Fibroblast of villous mesenchyme (primary cell): ENCODE measurements at places on chromosomes 12 and 14. TPM values are rescaled to one million over a fixed set of nuclear protein-coding genes. Genes with fewer than 3 reads are reported as not detected.

Gene HHIPL1
- 3.9 TPM in 2 replicates for total RNA-seq

Gene KRT4
- not detected in 2 replicates for total RNA-seq

DNA sequence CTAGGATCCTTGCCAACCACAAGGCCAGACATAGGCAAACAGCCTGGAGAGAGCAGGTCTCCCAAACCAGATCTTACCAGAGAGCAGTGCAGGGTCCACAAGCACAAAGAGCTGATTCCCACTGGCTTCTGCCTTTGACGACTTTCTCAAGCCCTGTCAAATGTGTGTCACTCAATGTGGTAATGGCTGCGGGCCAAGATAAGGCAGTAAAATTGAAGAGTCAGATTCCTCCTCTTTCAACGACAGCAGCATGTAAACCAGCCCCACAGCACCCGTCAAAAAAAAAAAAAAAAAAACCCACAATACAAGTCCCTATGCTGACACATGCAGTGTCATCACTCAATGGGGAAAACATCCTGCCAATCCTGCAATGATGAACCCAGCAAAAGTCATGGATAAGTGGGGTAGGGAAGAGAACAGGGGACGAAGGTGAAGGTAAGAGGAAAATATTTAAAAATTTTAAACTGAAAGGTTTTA, at the start of gene STON2:
TSS of gene STON2 (minus strand) at position 123 of the 477 bp plus-strand sequence. CDS start 1,942 bp downstream, outside the sequence.
- DNase-seq: peak; percentile 5

GRCh38 chr14:65444230-65444629, 31.7 kb downstream of the FUT8 start:
- no peak for DNase-seq

DNA sequence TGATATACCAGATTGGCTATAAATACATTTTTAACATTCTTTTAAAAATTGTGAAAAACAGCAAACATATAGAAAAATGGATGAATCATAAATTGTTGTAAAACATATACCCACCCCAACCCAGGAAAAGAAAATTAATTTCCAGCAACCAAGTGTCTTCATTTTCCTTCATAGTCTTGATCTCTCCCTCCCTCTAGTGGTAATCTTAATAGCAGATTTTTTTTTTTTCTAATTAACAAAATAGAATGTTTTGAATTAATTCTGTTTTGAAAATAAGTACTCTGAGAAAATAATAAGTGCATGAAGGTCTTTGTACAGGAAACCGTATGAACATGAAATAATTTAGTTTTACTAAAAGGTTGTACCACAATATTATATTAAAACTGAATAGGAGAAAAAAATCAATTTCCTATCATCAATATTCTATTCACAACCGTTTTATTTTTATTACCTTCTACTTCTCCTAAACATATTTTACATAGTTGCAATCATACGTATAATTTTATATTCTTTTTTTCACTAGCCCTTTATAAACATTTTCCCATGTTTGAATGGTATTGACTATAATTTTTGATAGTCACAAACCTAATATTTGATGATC, 7.0 kb downstream of the ETNK1 start:
- peak; percentile 32 for DNase-seq

GRCh38 chr12:68611094-68611805, 551 bp downstream of the RAP1B start:
- peak; percentile 74 for DNase-seq

GRCh38 chr14:55303125-55303499, 31.9 kb downstream of the FBXO34 start:
- DNase-seq: no peak

GRCh38 chr14:102994689-102995088, 62.7 kb downstream of the CDC42BPB start:
- no peak for DNase-seq

GRCh38 chr14:103273745-103274615, 60.1 kb upstream of the EIF5 start:
- no peak for DNase-seq

DNA sequence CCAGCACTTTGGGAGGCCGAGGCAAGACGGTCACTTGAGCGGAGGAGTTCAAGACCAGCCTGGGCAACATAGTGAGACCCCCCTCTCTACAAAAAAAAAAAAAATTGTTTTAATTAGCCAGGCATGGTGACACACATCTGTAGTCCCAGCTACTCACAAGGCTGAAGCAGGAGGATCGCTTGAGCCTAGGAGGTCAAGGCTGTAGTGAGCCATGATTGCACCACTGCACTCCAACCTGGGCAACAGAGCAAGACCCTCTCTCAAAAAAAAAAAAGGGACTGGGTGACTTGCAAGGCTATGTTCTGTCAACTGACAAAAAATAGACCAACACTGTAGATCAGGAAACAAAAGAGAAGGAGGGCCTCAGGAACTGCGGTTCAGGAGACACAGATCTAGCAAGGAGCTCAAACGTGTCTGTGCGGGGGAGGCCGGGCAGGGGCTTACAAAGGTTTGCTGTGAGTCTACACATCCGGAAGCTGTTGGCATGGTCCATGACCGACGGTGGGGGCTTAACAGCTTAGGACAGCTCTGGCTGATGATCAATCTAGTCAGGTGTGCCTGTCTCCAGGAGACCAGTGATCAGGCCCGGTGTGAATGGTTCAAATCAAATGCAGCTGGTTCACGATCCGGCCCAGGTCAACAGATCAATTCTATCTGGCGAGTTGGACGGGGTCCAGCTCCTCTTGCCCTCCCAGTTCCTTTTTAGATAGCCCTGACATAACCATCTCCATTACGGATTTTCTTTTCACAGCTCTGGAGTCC, 31.7 kb upstream of the INF2 start:
- DNase-seq: no peak

- no peak for DNase-seq
These were observed 41.9 kb upstream of the BEGAIN start for GRCh38 chr14:100629098-100629497.

GRCh38 chr14:81221579-81222102, 882 bp upstream of the GTF2A1 start:
- no peak for DNase-seq
